ENCODE measurements at places on chromosomes 1 and 21.

GRCh38 chr1:32539584-32540571 is 651 bp downstream of the ZBTB8A start:
- peak; percentile 48 for DNase-seq

DNA sequence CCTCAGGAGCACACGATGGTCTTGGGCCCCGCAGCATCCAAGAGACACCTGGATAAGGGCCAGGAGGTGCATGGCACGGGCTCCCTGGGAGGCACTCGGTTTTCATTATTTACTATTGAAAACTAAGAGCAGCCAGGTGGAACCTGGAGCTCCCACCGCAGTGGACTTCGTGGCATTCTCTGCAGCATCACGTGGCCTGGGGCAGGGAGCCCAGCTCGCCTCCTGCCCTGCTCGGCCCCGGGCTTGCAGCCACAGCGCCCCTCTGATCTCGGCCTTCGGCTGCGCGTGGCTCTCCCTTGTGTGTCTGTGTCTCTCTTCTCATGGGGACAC is 121.6 kb downstream of the SIK1 start:
- DNase-seq: no peak

DNA sequence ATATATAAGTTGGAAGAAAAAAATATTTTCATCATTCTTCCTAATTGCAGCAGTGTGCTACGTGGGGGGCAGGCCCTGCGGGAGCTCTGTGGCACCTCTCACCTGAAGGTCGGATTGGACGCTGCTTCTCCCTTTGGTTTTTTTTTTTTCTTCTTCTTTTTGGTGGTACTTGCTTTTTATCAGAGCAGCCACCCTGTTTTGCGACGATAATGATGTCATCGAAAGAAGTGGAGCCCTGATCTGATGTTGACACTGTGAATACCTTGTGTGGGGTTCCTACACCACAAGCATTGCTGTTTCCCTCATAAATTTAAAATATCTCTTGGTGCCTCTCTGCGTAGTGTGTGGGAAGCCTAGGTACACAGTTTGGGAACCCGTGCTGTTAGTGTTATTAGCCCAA is 5.5 kb downstream of the TRAPPC10 start:
- no peak for DNase-seq

DNA sequence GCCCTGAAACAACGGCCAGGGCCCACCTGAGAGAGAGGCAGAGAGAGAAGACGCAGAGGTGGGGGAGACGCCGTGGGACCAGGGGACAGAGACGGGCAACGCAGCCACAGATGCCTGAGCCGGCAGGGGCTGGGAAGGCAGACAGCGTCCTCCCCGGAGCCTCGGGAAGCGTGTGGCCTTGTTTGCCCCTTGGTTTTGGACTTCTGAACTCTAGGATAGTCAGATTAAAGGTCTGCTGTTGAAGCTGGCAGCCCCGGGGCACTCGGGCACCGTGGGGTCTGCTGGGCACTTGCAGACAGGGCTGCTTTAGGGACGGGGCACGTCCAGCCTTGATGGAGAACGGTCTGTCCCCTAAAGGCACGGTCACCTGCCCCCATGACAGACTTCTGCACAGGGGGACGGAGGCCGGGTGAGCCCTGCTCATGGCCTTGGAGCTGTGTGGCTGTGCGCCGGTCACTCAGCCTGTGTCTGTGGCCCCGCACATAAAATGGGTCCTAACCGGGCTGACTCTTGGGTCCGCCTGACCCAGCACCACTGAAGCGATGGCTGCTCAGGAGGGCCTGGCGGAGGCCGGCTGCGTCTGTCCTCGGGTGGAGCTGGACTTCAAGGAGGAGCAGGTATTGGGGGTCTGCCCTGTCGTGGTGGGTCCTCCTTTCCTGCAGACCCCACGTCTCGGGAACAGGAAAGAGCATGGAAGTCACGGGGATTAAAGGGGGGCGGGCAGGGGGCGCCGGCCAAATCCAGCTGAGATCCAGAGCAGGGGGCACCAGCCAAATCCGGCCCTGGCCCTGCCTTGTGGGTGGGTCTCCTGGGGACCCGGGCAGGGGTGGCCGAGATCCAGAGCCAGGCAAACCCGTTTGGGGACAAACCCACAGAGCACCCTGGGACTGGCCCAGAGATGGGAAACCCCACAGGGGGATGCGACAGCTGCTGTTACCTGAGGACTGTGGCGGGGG is 9.6 kb upstream of the RNF223 start:
- no peak for DNase-seq

GRCh38 chr21:35072557-35072956 is 23.5 kb upstream of the RUNX1 start:
- no peak for DNase-seq

All from stimulated activated effector memory CD8-positive, alpha-beta T cell treated with anti-CD3 and anti-CD28 coated beads, Interleukin-12 subunit alpha, Interleukin-12 subunit beta, amount 100 ng/mL, for 72 hours (primary cell).